ENCODE measurements at places on chromosomes 16 and 17.

GRCh38 chr17:78233678-78234077 lies 2.2 kb downstream of the TMEM235 start:
- no peak for DNase-seq

DNA sequence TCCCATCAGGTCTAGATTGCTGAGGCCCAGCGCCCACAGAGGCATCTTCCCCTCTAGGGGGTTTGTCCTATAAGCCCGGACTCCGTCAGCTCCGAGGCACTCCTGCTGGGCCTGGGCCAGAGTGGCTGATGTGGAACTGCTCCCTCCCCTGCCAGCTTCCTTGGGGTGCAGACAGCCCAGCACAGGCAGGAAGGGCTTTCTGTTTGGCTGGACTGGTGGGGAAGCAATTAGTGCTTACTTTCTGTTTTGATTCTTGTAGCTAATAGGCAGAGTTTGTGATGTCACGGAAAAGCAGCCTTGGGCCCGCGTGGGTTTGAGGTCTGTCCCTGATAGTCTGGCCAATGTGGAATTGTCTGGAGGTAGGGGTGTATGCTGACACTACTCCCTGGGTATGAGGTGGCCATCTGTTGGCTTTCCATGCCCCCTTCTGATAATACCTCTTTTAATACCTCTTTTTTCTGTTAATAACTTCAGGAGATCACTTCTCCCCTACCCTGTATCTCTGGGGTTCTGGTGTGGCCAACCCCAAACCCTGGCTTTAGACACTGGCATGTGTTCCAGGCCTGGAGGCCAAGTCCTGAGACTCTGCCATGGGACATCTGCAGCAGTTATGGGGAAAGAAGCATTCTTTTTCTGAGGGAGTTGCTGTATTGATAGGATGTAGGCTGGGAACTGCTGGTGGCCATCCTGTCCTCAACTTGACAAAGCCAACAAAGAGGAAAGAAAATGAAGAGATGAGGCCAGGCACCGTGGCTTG lies 190.9 kb downstream of the RAB11FIP4 start:
- DNase-seq = peak; percentile 43

- DNase-seq = no peak
Observed at GRCh38 chr16:50309527-50310307, 43.4 kb downstream of the ADCY7 start.

- peak; percentile 15 for DNase-seq
Observed at GRCh38 chr16:17277981-17278381, 192.8 kb downstream of the XYLT1 start.

- no peak for DNase-seq
Observed at GRCh38 chr16:27182906-27183405, 20.4 kb upstream of the KDM8 start.

GRCh38 chr16:23848958-23849357 lies 13.2 kb downstream of the PRKCB start:
- DNase-seq = no peak

DNA sequence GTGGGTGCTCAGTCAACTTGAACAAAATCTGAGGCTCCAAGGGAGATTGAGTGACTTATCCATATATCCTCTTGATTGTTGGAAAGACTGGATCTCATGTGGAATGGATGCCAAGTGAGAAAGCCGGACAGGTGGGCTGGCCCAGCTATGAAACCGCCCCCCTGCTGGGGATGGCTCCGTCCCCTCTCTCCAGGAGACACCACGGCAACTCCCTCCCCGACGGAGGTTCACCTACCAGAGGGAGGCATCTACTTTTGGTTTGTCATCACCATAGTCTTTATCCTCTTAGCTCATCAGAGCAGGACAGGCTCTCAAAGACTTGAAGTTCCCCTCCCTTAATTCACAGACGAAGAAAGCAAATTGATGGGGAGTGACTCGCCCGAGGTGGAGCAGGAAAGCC lies 1.8 kb upstream of the ALG1 start:
- DNase-seq = no peak

DNA sequence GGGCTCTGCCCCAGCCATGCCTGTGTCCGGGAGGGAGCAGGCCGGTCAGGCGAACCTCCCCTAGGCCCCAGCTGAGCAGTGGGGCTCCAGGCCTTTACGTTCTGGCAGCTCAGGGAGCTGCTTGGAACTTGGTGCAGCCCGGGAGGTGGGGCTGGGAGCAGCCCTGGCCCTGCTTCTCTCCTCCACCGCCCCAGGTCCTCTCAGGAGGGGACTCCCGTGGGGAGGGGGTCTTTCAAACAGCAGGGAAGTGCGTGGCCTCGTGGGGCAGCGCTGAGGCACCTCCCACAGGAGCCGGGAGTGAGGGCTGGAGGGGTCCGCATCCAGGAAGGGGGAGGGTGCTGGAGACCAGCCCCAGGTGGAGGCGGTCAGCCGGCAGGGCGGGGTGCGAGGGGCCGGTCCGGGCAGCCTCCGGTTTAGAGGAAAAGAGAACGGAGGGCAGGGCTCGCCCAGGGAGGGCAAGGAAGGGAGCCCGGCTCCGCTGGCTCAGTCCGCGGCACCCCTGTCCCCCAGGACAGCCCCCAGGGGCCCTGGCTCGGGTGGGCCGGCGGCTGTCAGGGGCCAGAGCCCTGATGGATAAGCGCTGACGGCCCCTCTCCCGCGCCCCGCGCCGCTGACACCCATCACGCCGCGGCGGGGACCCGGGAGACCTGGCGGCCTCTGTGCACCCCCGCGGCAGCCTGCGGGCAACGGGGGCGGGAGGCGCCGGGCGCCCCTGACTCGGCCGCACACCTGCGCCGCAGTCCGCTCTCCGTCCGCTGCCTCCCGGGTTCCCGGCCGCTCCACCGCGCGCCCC lies 587 bp upstream of the PRR35 start:
- DNase-seq = no peak

GRCh38 chr16:29819506-29819905 lies 756 bp upstream of the MVP start:
- no peak for DNase-seq

- no peak for DNase-seq
Observed at GRCh38 chr17:55340176-55340575, 75.4 kb downstream of the HLF start.

DNA sequence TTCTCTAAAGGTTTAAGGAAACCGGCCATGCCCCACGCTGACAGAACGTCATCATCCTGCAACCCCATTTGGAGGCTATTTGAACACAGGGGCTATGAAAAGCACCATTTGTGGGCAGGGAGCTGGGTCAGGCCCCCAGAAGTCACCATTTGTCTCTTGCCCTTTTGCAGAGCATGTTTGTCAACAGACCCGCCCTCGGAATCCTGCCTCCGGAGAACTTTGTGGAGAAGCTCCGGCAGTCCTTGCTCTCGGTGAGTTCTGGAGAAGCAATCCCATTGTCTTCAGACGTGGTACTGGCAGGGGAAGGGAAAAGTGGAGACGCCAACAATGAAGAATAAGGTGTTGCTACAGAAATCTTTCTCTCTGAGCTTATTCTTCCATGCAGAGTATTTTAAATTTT lies 33.5 kb downstream of the TMEM186 start:
- DNase-seq = no peak

- no peak for DNase-seq
Observed at GRCh38 chr17:36723459-36724025, 122.2 kb downstream of the MRM1 start.

GRCh38 chr17:73151916-73152632 lies 12.7 kb upstream of the SSTR2 start:
- no peak for DNase-seq
